Activated T-cell treated with anti-CD3 and anti-CD28 coated beads, Interleukin-2, amount 50 U/mL, for 48 hours (primary cell): ENCODE measurements at places on chromosomes 2 and 18.

DNA sequence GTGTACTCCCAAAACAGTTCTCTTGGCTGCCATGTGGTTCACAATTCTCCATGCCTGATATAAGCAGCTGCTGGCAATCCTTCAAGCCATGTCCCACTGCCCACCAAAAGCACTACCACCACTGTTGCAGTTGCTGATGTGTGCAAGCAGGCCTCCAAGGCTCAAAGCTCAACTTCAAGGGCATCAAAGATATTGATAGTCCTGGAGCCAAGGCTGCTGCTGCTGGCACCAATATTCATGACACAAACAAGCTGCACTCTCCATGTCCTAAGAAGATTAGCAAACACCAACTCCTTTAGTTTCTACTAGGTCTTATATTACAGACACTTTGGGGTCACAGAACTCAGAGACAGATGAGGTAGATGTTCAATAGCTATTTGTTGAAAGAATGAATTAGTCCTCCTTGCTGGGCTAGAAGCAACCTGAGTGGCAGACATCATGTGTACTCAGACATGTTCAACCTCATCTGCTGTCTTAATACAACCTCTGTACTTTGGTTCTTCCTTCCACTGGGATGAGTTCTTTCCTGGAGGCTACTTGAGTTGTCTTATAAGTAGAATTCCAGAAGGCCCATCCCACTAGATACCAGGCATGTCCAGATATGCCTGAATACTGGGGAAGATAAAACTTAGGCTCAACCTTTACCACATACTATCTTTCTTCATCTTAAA lies 104.5 kb upstream of the UGP2 start:
- DNase-seq: no peak

DNA sequence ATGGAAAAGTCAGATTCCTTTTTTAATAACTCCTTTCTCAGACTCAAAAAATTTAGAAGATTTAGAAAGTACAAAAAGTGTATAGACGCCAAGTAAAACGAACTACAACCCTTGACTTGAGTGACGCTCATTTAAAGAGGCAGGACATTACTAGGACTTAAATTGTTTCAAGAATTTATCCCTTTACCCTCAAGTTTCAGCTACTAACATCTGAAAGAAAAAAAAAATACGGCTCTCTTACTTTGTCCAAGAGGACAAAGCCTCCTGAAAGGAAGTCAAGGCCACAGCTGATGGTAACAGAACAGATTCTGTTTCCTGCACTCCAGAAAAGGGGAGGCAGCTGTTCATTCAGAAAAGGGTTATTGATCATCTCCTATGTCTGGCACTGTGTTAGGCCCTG lies 57.6 kb upstream of the PKDCC start:
- DNase-seq: no peak

GRCh38 chr2:46252891-46253659 lies 44.1 kb upstream of the EPAS1 start:
- no peak for DNase-seq

GRCh38 chr2:98026927-98027522 lies 31.3 kb upstream of the TMEM131 start:
- no peak for DNase-seq
